ENCODE measurements at places on chromosomes 5 and 9.
A peak's percentile ranks its signal among the peaks of the same experiment; 100 is the strongest.

DNA sequence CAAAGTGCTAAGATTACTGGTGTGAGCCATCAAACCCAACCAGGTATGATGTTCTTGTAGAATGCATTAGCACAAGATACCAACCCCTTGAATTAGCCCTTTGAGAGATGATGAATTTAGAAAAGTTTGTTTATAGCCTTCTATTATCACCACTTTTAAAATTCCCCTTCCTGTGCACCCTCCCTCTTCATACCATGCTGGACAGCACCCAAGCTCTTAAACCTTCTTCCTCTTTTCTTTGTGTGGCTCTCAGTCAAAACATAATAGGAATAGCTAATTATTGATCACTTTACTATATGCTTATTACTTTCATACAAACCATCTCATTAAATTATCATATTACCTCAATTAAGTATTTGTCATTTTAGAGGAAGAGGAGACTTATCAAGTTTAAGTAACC is 87.6 kb upstream of the TMED7 start:
- DNase-seq = no peak

- no peak for DNase-seq
Observed at GRCh38 chr5:3103262-3103811, 351.9 kb upstream of the IRX2 start.

- no peak for DNase-seq
Observed at GRCh38 chr5:144487761-144488160, 317.1 kb downstream of the KCTD16 start.

DNA sequence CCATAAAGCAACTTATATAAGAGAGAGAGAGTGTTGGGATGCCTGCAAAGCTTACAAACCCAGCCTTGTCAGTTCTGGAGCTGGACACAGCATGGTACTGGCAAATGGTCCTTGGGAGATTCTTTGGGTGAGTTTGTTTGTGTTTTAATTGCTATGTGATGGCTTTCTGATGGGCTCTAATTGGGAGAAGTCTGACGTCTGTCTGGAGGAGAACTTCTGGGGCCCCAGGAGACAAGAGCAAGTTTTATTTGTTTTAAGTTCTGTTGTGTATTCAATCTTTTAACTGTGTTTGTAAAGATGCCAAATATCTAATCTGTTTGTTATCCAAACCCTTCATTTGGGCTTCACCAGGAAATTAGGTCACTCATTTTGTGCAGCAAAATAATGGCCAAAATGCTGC is 50.3 kb upstream of the AFAP1L1 start:
- DNase-seq = no peak

DNA sequence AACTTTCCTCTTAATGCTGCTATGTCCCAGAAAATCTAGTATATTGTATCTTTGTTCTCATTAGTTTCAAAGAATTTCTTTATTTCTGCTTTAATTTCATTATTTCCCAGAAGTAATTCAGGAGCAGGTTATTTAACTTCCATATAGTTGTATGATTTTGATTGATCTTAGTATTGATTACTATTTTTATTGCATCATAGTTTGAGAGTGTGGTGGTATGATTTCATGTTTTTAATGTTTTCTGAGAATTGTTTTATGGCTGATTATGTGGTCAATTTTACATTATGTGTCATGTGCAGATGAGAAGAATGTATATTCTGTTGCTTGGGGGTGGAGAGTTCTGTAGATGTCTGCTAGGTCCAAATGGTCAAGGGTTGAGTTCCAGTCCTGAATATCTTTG is 425.6 kb upstream of the RORB start:
- DNase-seq = no peak

DNA sequence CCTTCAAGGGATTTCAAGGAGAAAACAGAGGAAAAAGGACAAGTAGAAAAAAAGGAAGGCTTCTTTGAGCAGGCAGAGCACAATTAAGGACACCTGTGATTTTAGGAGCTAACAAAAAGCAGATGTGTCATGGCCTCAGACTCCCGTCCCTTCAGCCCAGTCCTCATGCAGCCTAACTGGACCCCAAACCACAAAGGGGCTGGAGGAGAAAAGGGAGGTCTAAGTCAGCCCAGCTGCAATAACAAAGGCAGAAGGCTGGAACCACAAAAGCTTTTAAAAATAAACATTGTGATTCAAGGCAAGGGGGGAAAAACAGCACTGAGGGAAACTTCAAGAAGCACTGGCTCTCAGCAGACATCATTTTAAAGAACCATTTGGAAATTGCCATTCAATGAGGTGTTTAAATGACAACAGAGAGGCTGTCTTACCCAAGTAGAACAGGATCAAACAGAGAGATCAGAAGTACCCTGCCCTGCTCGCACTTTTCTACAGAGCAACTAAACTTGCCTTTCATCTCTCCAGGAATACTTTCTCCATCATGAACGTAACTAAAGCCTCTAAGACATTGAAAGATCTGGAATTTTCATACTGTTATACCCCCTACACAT is 89.3 kb downstream of the SEMA5A start:
- DNase-seq = no peak

DNA sequence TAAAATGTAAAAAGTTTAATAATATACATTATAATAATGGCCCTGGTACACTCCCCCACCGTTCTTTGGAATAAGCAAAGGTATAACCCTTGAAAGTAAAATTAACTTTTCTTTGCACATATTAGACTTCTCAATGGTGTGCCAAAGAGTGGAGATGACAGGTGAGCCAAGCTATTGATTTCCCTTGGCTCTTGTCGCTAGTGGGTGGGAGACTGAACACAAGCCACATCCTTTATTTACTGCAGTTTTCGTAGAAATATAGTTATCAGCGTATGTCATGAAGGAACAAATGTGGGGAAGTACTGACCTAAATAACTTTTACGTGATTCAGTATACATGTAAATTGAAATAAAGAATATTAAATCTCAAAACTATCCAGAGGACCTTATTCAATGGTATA is 549.3 kb downstream of the RAB3C start:
- DNase-seq = no peak

- DNase-seq = no peak
Observed at GRCh38 chr5:10990634-10991033, 229.6 kb upstream of the DAP start.

- no peak for DNase-seq
Observed at GRCh38 chr9:83669067-83669466, 38.7 kb downstream of the UBQLN1 start.

DNA sequence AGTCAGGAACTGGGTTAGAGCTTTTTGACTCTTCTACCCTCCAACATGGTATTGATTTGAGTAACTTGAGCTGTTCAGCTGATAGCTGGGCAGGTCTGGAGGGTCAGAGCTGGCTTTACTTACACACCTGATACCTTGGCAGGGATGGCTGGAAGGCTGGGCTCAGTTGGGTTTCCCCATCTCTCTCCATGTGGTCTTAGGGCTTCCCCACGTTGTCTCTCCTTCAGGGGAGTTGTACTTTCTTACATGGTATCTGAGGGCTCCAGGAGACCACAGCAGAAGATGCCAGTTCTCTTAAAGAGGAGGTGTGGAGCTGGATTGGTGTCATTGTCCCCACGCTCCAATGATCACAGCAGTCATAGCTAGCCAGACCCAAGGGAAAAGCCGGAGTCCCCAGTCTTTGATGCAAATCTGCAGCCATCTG is 25.6 kb downstream of the ISOC1 start:
- DNase-seq = no peak

- DNase-seq = peak; percentile 79
Observed at GRCh38 chr5:912280-913091, 19.8 kb downstream of the TRIP13 start.

DNA sequence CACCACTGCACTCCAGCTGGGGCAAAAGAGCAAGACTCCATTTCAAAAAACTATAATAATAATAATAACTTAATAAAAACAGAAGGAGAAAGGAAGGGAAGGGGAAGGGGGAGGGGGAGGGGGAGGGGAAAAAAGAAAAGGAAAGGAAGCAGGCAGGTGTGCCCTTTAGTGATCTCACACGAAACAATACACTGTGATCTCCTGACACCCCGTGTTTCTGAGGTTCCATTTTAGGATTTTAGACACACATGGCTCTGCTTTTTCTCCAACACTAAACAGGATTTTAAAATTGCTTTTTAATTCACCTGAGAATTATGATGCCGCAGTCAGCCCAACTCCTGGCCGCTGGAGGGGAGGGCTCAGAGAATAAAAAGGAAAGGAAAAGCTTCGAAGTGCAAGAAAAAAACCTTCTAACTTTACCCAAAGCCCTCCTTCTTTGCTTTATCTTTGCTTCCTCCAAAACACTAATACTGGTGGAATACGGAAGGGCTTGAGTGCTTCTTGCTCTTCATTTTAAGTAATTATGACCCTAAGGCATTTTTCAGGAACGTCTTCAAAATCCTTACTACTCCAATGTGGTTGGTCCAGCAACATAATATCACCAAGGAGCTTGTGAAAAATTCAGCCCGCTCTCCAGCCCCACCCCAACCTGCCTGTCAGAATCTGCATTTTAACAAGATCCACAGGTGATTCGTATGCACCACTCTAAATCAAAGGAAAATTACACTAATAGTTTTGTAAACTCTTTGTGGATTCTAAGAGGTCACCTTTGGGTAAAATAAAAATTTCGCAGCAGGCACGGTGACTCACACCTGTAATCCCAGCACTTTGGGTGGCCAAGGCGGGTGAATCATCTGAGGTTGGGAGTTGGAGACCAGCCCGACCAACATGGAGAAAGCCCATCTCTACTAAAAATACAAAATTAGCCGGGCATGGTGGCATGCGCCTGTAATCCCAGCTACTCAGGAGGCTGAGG is 66.0 kb downstream of the MYO10 start:
- no peak for DNase-seq

GRCh38 chr9:36325081-36325828 is 67.0 kb upstream of the GNE start:
- no peak for DNase-seq

- no peak for DNase-seq
Observed at GRCh38 chr5:52277101-52277500, 510.6 kb upstream of the ITGA1 start.

DNA sequence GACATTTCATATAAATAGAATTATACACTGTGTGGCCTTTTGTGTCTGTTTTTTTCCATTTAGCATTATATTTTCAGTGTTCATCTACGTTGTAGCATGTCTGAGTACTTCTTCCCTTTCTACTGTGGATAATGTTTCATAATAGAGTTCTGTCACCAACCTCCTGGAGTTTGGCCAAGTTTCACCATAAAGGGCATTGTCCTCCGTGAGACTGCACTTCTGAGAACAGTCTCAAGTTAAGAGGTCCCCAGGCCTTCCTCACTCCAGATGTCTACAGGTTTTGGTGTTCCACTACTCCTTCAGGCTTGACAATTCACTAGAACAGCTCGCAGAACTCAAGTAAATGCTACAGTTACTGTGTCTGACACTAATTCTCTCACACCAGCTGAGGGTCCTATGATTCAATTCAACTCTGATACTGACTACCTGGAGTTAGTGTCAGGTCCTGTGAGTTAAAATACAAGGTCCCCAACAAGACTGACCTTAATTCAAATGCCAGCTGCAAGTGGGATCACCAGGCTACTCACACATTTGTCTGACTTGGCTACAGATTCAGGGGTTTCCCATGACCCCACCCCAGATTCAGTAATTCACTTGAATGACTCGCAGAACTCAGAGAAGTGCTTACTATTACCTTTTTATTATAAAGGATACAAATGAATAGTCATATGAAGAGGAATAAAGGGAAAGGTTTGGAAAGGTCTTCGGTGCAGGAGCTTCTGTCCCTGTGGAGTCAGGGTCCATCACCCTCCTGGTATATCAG is 31.1 kb downstream of the SLC35A4 start:
- peak; percentile 36 for DNase-seq

- no peak for DNase-seq
Observed at GRCh38 chr9:115058684-115059315, 59.2 kb downstream of the TNC start.

- DNase-seq = no peak
Observed at GRCh38 chr5:106288979-106289378, 1381.8 kb downstream of the EFNA5 start.

DNA sequence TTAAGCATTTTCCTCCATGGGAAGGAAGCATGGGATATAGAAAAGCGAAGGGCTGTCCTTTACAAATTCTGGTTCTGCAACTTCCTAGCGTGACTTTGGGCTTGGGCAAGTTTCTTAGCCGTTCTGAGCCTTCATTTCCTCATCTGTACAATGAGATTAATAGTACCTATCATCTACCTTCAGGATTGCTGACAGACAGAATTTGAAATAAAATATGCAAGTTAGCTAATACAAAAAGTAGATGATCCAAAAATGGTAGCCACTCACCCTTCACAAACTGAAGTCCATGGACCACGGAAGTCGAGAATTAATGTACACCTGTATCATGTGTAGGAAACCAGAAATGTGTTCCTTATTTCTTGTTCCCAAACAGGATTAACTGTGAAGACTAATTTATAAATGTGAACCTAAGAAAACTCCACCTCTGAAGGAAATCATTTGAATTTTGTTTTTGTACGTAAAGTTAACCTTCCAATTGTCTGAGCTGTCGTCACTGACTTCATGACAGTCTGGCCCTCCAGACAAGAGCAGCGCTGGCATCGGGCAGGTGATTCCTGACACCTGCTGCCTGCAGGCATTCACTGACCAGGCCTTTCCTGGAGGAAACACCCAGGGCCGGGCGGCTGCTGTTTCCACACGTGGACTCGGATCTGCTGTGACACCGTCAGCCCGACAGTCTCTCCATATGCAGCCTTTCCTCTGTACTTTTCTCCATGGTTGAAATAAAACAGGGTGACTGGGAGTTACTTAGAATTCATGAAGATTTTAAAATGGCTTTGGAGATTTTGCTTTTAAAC is 63.4 kb downstream of the PSMB7 start:
- no peak for DNase-seq

DNA sequence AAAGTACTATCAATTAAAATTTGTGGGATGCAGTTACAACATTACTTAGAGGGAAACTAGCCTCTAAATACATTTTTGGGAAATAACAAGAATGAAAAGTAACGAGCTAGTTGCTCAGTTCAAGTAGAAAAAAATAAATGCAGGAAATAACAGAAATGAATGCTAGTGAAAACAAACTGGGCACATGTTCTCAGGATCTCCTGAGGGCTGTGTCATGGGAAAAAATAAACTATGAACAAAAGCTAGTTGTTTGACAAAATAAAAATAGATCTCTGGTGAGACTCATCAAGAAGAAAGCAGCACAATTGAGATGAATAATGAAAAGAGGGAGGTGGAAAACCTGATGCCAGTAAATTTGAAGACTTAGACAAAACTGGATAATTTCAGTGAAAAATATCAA is 16.3 kb downstream of the IDNK start:
- DNase-seq = no peak

GRCh38 chr9:109939698-109940342 is 159.8 kb downstream of the PALM2AKAP2 start:
- DNase-seq = no peak

DNA sequence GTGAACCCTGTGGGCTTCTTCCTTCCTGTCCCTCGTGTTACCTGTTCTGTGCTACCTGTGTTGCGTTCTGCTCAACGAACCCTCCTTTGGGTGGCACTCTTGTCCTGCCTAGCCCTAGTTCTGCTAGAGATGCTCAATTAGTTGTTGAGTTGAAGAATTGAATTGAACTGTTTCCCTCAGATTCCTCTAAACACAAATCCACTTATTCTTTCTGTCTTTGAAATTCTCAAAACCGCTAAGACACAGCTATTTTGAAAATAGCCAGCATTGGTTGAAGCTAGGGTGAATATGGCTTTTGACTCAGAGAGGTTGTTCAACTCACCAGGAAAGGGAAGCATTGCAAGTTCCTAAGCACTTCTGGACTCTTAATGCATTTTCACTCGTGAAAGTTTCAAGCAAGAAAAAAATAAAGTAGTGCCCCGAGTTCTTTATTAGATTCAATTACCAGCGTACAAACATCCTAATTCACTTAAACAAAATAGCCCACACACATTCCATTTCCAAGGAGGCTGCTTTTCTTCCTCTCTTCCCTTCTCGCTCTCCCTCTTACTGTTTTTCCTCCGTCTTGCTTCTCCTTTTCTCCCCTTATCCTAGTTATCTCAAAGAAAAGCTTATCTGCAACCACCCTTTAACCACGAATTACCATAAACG is 642 bp upstream of the ITGA1 start:
- no peak for DNase-seq
